Naive thymus-derived CD8-positive, alpha-beta T cell (primary cell): ENCODE measurements at places on chromosomes 5 and 9. TPM values are rescaled to one million over a fixed set of nuclear protein-coding genes. Genes with fewer than 3 reads are reported as not detected.
A peak's percentile ranks its signal among the peaks of the same experiment; 100 is the strongest.

The C5orf24 gene
- total RNA-seq, result 41.7 TPM

The EQTN gene
- not detected for total RNA-seq

- DNase-seq, result no peak
Measured at GRCh38 chr5:133950821-133951612, 17.4 kb downstream of the C5orf15 start.

- DNase-seq, result no peak
Measured at GRCh38 chr5:13477118-13477737, 467.3 kb downstream of the DNAH5 start.

The ARSI gene
- not detected for total RNA-seq

The PTGES2 gene
- 69.2 TPM for total RNA-seq

- no peak for DNase-seq
Measured at GRCh38 chr9:124320062-124320973, 62.6 kb downstream of the NEK6 start.

DNA sequence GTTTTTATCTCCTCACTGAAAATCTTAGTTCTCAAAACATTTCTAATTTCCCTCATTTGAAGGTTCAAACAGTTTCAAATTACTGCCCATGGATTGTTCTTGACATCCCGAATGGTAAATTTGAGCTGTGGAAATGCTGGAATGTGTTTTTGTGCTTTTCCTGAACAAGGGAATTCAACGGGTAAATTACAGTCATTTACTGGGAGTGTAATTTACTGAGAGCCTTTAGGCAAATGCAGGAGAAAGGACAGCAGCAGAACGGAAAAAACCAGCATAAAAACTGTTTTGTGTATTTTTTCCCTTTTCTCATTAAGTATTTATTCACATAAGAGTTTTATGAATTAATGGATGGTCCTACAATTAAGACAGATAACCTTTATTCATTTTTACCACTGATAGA lies 139.2 kb downstream of the PBX3 start:
- no peak for DNase-seq

DNA sequence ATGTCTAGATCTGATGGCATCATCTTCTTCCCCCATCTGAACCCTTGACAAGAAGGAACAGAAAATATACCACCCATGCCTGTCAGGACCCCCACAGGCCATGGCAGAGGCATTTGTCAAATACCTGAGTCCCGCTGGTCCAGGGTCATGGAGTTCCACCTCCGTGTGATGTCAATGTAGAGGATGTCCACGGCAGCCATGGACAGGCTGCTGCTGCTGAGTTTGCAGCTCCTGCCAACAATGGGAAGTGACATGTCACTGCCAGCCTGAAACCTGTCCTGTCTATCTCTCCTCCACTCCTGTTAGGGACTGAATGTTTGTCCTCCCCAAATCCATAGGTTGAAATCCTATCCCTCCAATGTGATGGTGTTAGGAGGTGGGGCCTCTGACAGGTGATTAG lies 208.8 kb downstream of the DAB2IP start:
- no peak for DNase-seq

The ASPN gene
- total RNA-seq, result not detected

The IL33 gene
- total RNA-seq, result not detected

The GOLGA1 gene
- total RNA-seq, result 31.1 TPM

DNA sequence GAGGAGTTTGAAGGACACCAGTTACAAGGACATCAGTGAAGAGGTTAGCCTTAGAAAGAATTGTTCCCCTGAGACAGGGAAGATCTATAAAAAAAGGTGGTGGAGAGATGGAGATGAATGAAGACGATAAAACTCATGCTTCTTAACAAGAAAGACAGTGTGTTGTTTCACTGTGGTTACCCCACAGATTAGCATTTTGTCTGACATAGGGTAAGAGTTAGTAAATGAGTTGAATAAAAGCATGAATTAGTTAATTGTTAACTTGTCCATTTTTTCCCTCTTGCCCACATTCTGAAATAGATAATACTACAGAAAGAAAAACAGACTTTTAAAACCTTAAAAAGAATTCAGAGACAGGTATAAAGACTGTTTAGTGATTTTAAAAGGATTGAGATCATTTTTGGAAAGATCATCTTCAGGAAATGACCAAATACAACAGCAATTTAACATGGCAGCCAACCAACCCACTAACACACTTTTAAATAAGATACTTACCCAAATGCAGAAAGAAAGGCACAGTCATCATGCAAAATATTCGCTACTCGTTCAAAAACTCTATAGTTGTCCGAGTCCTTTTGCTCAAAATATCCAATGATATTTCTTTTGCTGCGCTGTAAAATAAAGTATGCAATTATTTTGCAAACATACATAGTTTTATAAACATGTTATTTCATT lies 78.5 kb downstream of the ERP44 start:
- no peak for DNase-seq

- no peak for DNase-seq
Measured at GRCh38 chr5:9787861-9788600, 157.9 kb upstream of the TAS2R1 start.

The LECT2 gene
- not detected for total RNA-seq

The DOCK8 gene
- 224 TPM for total RNA-seq

The PTGER4 gene
- total RNA-seq, result 30.7 TPM

- no peak for DNase-seq
Measured at GRCh38 chr9:18692268-18692667, 218.3 kb downstream of the ADAMTSL1 start.

The SHISAL2B gene
- not detected for total RNA-seq

- no peak for DNase-seq
Measured at GRCh38 chr5:171080186-171080938, 218.5 kb downstream of the RANBP17 start.

DNA sequence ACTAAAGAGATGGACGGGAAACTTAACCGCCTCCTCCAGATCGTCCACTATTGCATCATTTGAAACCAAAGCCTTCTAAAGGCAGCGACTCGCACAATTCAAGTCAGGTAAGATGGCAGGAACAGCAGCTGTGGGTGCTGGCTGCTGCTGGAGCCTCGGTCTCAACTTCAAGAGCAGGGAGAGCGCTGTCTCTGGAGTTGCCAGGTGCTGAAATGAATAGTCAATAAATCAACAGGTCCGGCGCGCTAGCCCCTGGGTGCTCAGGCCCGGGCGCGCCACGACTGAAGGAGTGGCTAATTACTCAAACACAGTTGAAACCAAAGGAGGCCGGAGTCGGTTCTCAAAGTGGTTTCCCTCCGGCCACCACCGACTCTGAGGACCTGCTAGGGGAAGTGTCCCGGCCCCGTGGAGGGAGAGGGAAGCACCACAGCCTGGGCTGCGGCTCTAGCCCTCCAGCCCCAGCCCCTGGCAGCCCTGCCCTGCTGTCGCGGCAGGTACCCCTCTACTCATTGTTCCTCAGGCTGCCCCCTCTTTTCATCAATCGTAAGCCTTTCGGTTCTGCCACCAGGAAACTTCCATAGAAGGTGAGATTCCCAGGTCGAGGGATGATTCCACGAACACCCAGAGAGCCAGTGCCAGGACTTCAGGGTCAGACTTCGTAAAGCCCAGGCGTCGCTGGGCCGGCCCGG lies 804 bp downstream of the TTC39B start:
- peak; percentile 51 for DNase-seq

GRCh38 chr5:149044453-149045088 lies 18.3 kb downstream of the SH3TC2 start:
- no peak for DNase-seq

- DNase-seq, result no peak
Measured at GRCh38 chr5:68303754-68304420, 88.3 kb downstream of the PIK3R1 start.

The SLC4A9 gene
- total RNA-seq, result not detected

DNA sequence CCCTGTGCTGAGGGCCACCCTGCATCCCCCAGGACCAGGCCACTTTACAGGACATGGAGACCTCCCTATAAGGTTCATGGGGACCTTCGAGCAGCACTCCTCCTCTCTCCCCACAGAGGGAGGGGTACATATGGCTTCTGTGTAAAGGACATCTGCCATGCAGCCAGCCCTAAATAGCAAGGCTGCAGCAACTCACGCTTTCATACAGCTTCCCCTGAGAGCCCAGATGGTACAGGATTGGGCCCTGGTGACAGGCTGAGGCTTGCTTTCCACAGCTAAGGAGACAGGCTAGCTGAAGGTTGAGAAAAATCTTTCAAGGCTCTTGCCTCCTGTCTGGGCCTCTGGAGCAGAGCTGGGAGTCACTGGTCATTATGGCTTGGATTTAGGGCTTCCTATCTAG lies 147.0 kb upstream of the ZNF366 start:
- no peak for DNase-seq

GRCh38 chr5:172896465-172896864 lies 62.4 kb downstream of the ERGIC1 start:
- DNase-seq, result no peak

DNA sequence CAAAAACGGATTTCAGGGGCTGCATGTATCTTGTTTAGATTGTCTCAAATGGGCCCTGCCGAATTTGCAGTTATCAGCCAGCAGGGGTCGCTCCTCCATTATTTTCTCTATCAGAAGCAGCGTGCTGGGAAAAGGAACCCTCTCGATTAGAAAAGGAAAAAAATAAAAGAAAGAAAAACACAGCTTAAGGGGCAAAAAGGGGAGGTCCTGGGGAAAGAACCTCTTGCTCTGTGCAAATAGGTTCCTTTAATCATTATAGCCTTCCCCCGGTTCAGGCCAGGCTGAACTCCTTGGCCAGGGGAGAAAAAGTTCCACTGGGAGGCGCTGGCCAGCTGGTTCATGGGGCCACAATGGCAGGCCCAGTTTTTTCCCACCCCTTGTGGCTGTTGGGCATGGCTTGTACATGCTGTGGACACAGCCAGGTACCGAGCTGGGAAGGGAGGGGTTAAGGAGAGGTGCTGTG lies 25.0 kb upstream of the CAPSL start:
- no peak for DNase-seq

DNA sequence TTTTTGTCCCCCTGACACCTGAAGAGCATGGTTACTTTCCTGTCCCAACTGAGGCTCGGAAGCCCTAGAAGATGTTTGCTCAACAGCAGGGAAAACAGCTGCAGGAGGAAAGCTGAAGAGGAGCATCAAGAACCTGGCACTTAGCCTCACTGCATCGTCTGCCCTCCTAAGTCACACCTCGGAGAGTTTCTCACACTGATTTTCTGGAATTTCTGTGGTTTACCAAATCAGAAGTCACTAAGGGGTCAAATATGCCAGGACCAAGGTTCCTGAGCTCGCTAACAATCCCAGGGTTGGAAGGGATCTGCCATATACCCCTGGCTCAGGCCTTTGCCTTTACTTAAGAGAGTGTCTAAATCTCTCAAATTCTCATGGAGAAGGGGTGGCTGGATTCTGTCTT lies 5.3 kb downstream of the IL12B start:
- DNase-seq, result no peak

GRCh38 chr9:95316794-95317118 lies 753 bp downstream of the FANCC start:
- DNase-seq, result peak; percentile 25

The HRCT1 gene
- not detected for total RNA-seq

The DMRT2 gene
- not detected for total RNA-seq

GRCh38 chr9:119289740-119290433 lies 79.3 kb downstream of the BRINP1 start:
- no peak for DNase-seq

The COL27A1 gene
- total RNA-seq, result 1.4 TPM

DNA sequence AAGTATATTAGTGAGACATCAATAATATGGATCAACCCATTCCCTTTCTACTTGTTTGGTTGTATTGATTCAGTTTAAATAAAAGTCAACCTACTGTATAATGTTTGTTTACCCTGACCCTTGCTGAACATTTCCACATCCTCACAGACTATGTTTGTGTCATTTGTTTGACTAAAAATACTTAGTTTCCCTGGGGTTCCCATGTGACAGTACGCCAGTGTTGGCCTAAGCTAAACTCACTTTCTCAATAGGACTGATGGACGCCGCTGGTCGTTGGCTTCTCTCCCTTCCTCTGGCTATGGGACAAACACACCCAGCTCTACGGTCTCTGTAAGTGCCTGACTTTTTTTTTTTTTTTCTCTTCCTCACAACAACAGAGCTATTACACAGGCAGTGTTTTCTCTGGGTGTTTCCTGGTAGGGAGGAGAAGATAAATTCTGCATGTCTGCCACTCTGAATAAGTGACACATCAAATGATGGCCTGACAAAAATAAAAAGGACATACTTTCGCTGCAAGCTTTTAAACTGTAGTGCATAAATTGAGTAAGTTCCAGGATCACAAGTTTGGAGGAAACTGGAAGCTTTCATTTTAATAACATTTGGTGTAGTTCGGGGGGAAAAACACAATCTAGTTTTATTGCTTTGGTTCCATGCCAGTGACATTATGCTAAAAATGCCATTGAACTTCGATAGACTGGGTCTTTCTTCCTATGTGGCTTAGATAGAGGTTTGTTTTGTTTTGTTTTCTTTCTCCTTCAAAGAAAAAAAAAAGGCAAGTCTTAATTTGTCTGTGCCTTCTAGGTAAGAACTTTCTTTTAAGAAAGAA lies 101.0 kb downstream of the CD180 start:
- no peak for DNase-seq
